H1 (cell line): ENCODE measurements at places on chromosomes 3 and 15. TPM values are rescaled to one million over a fixed set of nuclear protein-coding genes. Genes with fewer than 3 reads are reported as not detected.

Gene RAB6B
- 15.6 and 16.8 TPM in 2 replicates for total RNA-seq

Gene GOLGA6L7
- not detected in 2 replicates for total RNA-seq

GRCh38 chr3:175176556-175176955 lies 317.4 kb downstream of the NAALADL2 start:
- DNase-seq, result no peak

GRCh38 chr15:82808634-82809041 lies 790 bp upstream of the WHAMM start:
- no peak for DNase-seq

DNA sequence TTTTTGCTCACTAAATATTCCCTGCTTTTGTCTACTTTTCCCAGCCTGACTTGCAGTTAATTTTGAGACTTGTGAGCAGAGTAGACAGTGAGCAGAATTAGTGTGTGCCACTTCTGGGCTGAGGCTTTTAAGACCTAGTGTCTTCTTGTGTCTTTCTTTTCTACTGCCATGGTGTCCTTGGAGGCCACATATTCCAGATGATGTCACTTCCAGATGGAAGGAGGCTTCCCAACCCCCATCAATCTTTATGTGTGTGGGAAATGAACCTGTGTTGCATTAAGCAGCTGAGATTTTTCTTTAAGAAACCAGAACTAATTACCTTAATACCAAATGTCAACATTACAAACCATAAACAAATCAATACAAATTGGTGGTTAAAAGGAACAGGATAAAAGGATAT lies 774.7 kb upstream of the ROBO1 start:
- no peak for DNase-seq
